ENCODE measurements at places on chromosomes 13 and 19. TPM values are rescaled to one million over a fixed set of nuclear protein-coding genes. Genes with fewer than 3 reads are reported as not detected.

GRCh38 chr19:6056801-6057650 is 53.3 kb downstream of the RFX2 start:
- peak overlapping the region; percentile 54 for H3K4me3 ChIP-seq
- peak overlapping the region; percentile 99 for H3K27ac ChIP-seq
- no peaks in the 10 kb centered on the region for H3K36me3 ChIP-seq
- H3K27me3 ChIP-seq, result no peaks in the 10 kb centered on the region
- DNase-seq, result peak; percentile 78

DNA sequence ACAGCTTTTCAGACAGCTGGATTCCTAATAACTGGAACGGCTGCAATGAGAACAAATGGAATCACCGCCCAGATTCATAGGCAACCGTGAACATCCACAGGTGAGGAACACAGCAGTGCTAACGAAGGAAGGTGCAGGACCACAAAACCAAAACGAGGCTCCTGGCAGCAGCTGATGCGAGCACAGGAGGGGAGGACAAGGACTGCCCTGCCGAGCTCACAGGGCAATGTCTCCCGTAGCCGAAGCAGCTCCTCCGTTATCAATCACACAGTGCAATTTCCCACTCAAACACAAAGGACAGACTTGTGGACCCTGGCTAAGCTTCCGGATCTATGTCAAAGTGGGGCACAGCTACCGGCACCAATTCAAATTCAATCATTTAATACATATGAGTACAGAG is 70.6 kb downstream of the STK24 start:
- H3K27me3 ChIP-seq, result no peaks in the 10 kb centered on the region
- H3K27ac ChIP-seq, result peak overlapping the region; percentile 64
- H3K36me3 ChIP-seq, result no peaks in the 10 kb centered on the region
- DNase-seq, result no peak
- H3K4me3 ChIP-seq, result no peak overlapping the region
- H3K4me1 ChIP-seq, result peaks cover 48% of the 10 kb centered on the region

GRCh38 chr19:11451327-11451870 is 16.0 kb downstream of the PRKCSH start:
- peaks cover 17% of the 10 kb centered on the region for H3K36me3 ChIP-seq
- no peak for DNase-seq
- no peaks in the 10 kb centered on the region for H3K27me3 ChIP-seq
- no peaks in the 10 kb centered on the region for H3K4me1 ChIP-seq
- no peak overlapping the region for H3K4me3 ChIP-seq
- H3K27ac ChIP-seq, result no peak overlapping the region

- no peaks in the 10 kb centered on the region for H3K36me3 ChIP-seq
- peak overlapping the region; percentile 61 for H3K4me3 ChIP-seq
- H3K27ac ChIP-seq, result peak overlapping the region; percentile 46
- H3K27me3 ChIP-seq, result no peaks in the 10 kb centered on the region
- DNase-seq, result no peak
Measured at GRCh38 chr19:48728911-48729664, 9.6 kb upstream of the MAMSTR start.

- H3K36me3 ChIP-seq, result peaks cover 7% of the 10 kb centered on the region
- no peak overlapping the region for H3K27ac ChIP-seq
Measured at GRCh38 chr19:35733180-35734125, 8.8 kb downstream of the IGFLR1 start.

- no peak for DNase-seq
- H3K4me3 ChIP-seq, result peak within 1 kb of the TSS; percentile 100
- H3K27ac ChIP-seq, result peak within 1 kb of the TSS; percentile 98
- H3K4me1 ChIP-seq, result peaks cover 20% of the 10 kb centered on the region
- H3K36me3 ChIP-seq, result no peaks in the 10 kb centered on the region
Measured at GRCh38 chr19:54137699-54138488, at the start of gene CNOT3. TSS of gene CNOT3 (plus strand) at chr19:54137762. CDS start at chr19:54142979, 5,217 bp downstream.

DNA sequence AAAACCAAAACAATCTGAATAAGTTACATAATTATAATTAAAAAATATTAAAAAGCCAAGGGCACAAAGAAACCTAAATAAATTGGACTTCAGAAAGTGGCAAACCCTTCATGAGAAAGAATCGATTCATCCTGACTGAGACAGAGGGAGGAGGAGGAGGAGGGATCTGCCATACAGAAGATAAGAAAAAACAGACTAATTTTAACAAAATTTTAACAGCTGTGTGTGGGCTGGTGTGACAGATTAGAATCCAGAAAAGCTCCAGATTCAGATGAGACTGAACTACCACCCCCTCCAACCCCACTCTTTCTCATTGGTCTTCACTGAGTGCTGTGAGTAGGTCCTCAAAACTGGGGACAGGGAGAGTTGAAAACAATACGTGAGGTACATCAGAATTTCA is 111.5 kb upstream of the HTR2A start:
- no peaks in the 10 kb centered on the region for H3K4me1 ChIP-seq
- H3K27ac ChIP-seq, result no peak overlapping the region
- no peak for DNase-seq
- H3K36me3 ChIP-seq, result no peaks in the 10 kb centered on the region

Gene PSG1
- not detected for total RNA-seq

Gene CBY2
- not detected for total RNA-seq

Gene CRX
- not detected for total RNA-seq
